ENCODE measurements at places on chromosomes 12 and 14.

GRCh38 chr12:49887091-49887490, 16.6 kb downstream of the FAIM2 start:
- DNase-seq: no peak

- no peak for DNase-seq
Measured at GRCh38 chr12:40769846-40770245, 77.6 kb downstream of the CNTN1 start.

DNA sequence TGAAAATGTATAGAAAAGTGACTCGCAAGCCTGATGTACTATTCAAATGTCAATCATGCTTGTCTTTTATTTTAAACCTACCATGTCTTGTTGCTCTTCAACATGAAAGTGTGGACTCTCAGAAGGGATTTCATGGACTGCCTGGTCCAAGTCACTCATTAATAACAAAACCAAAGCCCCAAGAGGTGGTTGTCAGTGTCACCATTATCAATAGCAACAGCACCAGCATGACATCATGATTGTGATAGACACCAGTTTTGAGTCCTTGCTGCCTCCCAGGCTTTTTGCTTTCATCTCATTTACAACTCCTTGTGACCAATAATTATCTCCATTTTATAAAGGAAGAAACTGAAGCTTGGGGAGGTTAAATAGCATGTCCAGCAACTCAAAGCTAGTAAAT, 112.0 kb upstream of the TMPO start:
- no peak for DNase-seq

GRCh38 chr12:26195641-26196420, 458 bp downstream of the SSPN start:
- no peak for DNase-seq

- peak; percentile 42 for DNase-seq
Measured at GRCh38 chr12:117685110-117685926, 283.5 kb downstream of the KSR2 start.

- DNase-seq: no peak
Measured at GRCh38 chr14:23670481-23670880, 34.3 kb downstream of the DHRS2 start.

- no peak for DNase-seq
Measured at GRCh38 chr14:54322246-54322645, 74.6 kb upstream of the CDKN3 start.

DNA sequence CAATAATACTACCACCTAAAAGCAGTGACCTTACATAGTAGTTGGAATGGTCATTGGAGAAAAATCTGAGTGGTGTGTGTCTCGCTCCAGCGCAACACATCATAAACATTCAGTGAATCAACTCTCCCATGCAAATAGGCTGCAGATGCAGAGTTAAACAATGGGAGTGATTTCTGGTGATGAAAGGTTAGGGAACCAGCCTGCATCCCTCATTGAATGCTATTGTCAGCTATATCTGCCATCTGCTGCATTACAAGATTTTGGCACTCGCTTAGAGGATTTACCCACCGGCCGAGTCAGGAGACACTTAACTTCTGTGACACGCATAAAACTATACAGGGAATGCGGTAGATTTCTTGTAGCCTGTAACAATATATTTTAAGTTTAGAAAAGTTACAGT, 900.9 kb downstream of the FLRT2 start:
- DNase-seq: peak; percentile 14

- no peak for DNase-seq
Measured at GRCh38 chr14:92560106-92560865, 46.7 kb downstream of the RIN3 start.

DNA sequence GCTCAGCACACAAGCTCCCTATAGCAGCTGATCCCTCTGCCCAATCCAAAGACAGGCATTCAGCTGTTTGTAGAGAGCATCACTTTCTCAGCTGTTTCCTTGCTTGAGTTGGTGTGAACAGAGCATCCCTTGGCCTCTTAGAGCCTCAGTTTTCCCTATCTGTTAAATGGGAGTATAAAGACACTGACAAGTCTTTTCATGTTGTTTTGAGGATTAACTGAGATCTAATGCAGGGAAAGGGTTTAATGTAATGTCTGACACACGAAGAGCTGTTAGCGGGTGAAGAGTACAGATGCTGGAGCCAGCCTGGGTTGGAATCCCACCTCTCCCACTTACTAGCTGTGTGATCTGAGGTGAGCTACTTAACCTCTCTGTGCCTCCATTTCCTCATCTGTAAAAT, 149.5 kb downstream of the PHETA1 start:
- DNase-seq: no peak

GRCh38 chr12:65808580-65808979, 15.7 kb upstream of the HMGA2 start:
- DNase-seq: no peak

DNA sequence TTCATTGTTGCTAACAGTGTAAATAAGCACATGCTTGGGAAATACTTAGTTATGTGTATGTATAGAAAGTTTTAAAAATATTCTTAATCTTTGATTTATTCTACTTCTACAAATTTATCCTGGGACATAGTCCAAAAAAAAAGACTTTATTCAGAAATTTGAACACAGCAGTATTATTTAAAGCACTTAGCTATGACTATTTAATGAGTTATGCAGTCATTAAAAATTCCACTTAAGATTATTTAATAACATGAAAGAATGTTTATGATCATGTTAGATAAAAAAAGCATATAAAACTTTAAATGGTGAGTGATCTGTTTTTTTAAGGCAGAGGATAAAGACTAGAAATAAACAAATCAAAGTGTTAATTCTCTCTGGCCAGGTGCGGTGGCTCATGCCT, 78.3 kb downstream of the BAZ1A start:
- no peak for DNase-seq

DNA sequence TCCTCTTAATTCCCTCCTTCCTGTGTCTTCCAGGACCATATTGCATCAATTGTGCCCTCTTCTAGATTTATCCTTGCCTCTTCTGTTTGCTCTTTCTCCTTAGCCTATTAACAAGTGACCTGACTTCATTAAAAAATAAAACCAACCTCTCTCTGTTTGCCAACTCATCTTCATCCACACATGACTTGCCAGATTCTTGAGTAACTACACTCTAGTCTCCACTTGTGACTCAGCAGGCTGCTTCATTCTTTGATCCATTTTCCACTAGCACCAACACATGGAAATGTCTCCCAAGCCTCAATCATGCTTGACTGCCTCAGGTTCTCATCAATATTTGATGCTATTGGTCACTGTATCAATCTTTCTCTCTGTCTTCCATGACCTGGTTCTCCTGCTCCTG, 492.4 kb upstream of the TMPO start:
- DNase-seq: no peak

DNA sequence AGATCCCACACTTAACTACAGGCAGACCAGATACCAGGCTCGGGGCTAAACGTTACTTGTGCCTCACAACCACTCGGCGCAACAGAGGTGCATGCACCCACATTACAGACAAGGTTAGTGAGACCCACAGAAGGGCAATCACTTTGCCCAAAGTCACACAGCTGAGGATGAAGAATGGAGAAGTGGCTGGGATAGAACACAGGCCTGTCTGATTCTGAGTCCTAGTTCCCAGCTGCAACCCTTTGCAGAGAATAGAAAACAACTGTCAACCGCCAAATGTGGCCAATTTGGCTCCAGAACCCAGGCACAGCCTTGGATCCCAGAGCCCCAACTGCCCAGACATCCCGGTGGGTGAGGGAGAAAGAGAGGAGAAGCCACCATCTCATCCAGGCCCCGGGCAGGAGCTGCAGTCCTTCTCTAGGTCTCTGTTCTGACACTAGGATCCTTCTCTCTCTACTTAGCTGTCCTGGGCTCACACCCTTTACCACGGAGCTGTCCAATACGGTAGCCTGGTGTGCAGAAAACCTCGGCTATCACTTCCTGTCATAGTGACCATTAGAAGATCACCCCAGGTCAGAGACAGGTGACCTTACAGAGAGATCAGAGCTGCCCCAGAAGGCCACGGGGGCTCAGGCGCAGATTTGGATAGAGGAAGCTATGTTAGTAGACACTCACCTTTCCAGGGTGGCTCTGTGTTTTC, 59.1 kb downstream of the FAM222A start:
- no peak for DNase-seq

- no peak for DNase-seq
Measured at GRCh38 chr12:130179191-130179590, 16.9 kb downstream of the FZD10 start.

DNA sequence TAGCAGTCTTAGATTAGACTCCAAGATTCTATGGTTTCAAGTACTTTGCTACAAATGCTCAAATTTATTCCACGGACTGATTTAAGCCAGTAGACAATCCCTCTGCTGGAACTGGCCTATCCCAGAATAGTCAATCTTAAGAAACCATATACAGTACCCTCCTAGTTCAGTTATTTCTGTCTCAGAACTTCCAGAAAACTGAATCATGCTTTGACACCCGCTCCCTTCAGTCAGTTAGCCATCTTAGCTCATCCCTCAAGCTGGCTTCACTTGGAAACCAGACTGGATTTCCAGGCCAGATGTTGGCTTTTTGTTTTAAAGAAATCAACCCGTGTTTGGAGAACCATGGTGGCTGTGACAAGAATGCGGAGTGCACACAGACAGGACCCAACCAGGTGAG, 125.5 kb downstream of the NT5DC3 start:
- no peak for DNase-seq

DNA sequence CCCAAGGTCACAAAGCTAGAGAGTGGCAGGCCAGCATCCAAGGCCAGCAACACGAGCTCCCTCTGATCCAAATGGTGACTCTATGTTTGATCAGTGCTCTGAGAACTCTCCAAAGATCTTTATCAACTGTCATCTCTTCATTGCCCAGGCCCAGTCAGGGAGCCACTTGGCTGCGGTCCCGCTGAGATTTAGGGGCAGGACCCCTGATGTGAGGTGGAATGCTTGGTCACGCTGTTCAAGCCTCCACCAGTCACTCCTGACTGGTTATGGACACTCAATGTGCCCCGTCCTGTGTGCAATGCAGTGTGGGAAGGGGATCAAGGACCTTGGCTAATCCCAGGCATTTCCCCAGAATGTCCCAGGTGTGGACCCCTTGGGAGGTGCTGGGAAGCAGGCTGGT, 19.8 kb upstream of the TCL1B start:
- DNase-seq: no peak

GRCh38 chr12:113062502-113063395, 6.2 kb downstream of the DTX1 start:
- DNase-seq: no peak

DNA sequence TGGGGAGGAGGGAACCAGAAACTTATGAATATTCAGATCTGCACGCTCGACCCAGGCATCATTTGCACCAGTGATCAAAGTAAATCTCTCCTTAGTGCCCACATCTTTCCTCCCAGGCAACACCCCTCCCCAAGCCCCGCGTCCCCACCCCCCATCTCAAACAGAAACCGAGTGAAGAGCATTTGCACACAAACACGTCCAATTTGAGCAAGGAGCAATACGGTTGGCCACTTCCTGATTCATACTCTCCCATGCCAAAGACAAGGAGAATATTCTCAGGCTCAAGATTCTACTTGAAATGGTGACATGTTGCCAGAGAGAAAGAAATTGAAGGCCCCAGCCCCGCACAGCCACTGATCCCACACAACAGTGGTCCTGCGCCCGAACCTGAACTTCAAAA, 7.1 kb downstream of the FOXN3 start:
- DNase-seq: no peak

GRCh38 chr12:82504409-82504808, 146.1 kb downstream of the METTL25 start:
- no peak for DNase-seq

DNA sequence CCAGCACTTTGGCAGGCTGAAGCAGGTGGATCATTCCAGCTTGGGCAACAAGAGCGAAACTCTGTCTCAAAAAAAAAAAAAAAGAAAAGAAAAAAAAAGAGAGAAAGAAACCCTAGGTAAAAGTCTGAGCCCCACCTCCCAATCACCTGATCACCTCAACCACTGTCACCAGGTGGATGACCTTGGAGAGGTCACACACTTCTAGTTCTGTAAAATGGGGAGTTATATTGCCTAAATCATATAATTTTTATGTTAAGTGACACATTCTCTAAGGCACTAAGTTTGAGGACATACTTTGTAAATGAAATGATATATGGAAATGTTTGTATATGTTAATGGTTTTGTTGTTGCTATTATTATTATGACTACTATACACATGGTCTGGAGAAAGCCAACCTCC, 1.5 kb upstream of the ERBB3 start:
- DNase-seq: no peak

DNA sequence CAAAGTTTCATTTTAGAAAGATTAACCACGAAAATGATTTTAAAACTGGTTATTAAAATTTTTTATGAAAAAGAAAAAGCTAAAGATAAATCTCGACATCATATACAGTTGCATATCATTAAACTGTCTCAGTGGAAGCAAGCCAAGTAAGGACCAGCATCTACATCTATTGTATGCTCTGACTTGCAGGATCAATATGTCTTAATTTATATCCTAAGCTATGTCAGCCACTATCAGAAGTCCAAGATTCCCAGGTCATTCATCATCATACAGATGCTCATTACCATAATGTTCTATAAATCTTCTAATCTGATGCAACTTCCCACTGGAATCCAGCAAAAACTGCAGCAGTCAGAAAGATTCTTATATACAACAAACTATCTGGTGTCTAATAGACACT, 43.5 kb downstream of the CMAS start:
- no peak for DNase-seq

- peak; percentile 17 for DNase-seq
Measured at GRCh38 chr12:91926848-91927247, 218.8 kb downstream of the BTG1 start.

- peak; percentile 85 for DNase-seq
Measured at GRCh38 chr14:93976477-93977057, at the start of gene ASB2. TSS of gene ASB2 (minus strand) at chr14:93976570. CDS start at chr14:93964539, 12,031 bp downstream.

DNA sequence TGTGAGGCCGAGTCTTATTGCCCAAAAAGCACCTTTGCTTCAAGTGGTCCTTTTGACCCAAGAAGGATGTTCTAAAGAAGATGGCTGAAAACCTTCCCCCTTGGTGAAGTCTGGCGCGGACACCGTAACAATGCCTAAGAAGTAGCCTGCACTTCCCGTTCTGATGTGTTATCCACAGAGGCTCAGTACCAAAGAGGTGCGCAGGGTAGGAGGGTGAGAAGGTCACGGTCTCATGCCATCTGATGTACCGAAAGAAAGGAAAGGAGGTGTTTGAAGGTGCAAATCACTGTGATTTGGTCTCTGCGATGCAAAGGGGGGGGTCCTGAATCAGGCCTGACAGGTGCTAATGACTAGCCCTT, 9.9 kb downstream of the PEBP1 start:
- DNase-seq: no peak

DNA sequence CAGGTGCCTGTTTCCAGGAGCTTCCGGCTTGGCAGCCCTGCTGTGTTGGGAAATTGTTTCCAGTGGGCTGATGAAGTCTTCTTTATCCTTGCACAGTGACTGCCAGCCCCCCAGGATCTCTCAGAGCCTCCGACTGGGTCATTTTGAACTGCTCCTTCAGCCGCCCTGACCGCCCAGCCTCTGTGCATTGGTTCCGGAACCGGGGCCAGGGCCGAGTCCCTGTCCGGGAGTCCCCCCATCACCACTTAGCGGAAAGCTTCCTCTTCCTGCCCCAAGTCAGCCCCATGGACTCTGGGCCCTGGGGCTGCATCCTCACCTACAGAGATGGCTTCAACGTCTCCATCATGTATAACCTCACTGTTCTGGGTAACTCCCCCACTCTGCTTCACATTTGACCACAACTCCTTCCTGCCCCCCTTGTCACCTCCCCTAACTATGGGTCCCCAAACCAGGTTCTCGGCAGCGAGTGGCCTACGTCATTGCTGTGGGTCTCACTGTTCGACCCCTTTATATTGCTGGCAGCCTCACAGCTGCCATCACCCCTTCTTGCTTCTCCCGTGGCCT, 2.3 kb downstream of the LAG3 start:
- no peak for DNase-seq
